ENCODE measurements at places on chromosomes 7 and 10.

DNA sequence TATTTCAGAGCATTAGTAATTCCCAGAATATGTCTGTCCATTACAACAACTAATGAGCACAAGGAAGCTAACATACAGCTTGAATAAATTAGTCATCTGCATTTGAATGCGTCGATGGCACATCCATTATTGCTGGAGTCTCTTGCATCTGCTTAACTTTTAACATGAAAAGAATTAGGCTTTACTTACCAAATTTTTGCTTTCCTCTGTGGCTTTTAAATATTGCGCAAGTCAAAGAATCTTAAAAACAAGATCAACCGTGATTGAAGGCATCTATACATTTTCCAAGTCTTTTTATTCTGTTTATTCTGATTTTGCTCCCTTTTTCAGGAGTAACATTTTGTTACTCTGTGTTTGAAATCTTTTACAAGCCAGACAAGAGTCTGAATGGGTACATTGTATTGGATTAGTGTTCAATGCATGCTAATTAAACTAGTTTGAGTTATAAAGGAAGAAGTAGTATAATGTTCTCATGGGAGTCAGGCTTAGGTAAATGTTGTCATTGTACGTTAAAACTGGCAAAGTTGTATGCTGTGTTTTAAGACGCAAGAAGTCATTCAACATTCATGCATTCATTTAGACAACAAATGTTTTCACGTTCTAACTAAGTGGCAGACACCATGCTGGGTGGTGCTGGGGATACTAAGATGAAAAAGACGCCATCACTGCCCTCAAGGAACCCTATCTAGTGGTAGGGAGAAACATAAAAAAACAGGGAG lies 4.0 kb upstream of the CACNB2 start:
- no peak for DNase-seq

GRCh38 chr10:113415246-113415645 lies 137.6 kb upstream of the HABP2 start:
- DNase-seq = no peak

GRCh38 chr10:43252166-43252782 lies 14.6 kb downstream of the RASGEF1A start:
- no peak for DNase-seq

DNA sequence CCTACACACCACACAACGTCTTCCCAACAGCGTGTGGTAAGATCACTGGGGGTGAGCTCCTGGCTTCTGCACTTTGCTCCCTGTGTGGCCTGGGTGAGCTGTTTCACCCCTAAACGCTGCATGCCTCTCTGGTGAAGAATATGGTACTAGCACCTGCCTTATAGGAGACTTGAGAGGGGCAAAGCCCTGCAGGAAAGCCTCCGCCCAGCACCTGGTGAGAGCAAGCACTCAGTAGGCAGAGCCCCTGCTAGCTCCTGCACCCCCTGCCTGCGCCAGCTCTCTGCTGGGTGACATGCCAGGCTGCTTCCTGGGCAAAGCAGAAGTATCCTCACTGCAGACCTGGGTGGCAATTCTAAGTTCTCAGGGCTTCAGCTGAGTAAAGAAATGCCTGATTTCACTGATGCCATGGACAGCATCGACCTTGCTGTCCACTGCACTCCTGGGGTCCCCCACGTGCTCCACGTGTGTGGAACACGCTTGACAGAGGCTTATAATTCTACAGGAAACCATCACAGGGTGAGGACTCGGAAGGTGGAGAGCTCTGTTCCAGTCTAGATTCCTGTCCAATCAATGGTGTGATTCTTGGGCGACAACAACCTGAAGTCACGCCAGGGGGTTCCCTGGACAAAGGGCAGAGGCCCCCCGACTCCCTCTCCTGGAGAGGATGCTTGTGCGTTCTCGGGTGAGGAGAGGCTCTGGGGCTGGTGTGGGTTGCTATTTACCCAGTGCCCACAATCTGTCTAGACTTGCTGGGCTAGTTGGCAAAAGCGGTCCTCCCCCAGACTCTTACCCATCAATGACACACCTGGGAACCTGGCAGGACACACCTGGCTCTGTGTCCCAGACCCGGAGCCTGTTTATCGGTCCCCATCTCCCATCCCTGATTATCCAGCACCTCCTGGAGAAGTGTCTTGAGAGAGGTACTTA lies 5.0 kb upstream of the CALML5 start:
- DNase-seq = no peak

GRCh38 chr10:71797533-71798307 lies 24.4 kb upstream of the VSIR start:
- DNase-seq = no peak

DNA sequence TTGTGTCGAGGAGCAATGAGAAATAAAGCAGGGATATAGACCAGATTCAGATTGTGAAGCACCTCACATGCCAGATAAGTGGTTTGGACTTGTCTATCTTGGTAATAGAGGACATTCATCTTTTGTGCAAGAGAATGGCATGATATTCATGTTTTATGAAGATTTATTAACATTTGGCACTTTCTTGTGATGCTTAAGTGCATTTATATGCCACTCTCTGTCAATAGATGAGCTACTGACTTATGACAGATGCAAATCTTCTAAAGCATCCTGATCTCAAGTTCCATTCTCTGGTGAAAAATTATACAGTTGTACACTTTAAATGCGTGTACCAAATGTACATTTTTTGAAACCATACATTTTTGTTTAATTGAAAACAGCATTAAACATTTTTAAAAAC lies 415.3 kb downstream of the SORCS3 start:
- no peak for DNase-seq

GRCh38 chr7:18040196-18040595 lies 12.6 kb upstream of the PRPS1L1 start:
- no peak for DNase-seq

DNA sequence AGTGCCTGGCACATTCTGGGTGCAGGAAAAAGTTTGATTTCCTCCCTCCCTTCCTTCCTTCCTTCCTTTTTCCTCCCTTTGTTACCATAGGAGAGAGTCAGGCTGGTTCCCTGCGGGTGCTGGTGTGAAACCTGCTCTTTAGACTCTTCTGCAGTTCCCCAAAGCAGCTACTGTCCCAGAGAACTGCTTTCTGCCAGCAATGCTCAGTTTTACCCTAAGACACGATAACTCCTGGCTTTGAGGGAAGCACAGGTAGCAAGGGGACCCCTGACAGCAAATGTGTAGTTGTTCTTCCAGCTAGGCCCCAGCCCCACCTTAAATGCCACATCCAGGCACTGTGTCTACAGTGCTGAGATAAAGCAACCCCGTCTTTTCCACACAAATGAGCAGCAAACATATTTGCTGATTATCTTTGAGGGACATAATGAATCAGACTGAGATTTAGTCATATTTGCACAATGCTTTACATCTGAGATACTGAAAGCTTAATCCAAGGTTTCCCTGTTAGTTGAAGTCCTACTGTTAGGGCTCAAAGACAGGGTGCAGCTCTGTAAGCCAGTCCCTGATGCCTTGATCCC lies 55.5 kb downstream of the MET start:
- no peak for DNase-seq

DNA sequence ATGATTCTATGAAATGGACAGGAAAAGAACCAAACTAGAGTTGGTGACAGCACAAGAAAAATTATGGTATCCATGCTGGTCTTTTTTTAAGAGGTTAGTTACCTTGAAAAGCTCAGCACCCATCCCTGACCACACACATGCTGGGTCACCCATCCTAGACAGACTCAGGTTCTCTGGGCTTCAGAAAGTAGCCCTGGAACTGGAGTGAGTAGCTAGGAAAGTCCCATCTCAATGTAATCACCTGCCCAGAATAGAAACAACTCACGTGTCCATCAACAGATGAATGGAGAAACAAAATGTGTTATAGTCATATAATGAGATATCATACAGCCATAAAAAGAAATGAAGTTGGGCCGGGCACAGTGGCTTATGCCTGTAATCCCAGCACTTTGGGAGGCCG lies 37.0 kb downstream of the GSDME start:
- DNase-seq = no peak

DNA sequence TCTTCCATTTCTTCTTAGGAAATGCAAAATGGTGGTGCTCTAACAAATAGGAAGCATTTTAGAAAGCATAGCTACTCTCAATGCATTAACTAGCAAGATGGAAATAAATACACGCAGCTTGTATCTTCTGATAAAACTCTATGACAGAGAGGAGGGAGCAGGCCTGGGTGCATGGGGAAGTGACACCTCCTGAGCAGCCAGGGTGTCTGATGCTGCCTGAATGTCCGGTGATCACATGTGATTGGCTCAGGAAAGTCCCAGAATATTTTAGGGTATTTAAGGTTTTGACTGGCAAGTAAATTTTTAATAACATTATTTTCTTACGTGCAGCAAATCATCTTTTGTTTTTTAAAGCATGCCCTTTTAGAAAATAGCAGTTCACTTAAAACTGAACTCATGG lies 261.0 kb upstream of the KLF6 start:
- DNase-seq = no peak

DNA sequence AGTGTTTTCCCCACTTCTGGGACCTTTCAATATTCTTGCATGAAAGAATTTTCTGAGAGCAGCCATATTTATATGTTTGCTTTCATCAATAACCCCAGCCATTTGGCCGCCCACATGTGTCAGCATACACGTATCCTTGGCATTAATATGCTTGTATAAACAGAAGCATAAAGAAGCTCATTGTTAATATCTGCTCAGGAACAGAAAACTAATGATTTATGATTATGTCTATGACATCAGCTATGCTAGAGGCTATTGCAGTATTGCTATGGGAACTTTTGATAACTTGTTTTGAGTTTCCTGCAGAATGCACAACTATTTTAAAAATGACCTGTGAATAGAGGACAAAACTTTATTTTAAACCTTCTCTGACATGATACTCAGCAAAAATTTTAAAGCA lies 300.9 kb upstream of the MTPN start:
- no peak for DNase-seq

DNA sequence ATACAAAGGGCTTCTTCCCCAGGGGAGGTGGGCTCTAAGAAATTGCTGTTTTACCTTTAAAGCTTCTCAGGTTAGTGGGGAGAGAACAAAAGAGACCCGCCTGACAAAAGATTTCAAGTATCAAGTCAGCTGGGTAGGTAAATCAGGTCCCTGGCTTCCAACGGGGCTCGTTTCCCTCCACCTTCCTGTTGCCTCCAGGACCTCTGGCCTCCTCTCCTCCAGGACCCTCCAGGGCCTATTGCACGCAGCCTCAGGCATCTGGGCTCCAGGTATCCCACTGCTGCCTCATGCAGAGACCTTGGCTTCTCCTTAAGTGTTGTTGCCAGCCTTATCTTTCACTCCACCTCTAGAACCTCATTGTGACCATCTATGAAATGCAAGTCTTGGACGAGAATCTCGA lies 2.9 kb downstream of the BNIP3 start:
- DNase-seq = no peak

DNA sequence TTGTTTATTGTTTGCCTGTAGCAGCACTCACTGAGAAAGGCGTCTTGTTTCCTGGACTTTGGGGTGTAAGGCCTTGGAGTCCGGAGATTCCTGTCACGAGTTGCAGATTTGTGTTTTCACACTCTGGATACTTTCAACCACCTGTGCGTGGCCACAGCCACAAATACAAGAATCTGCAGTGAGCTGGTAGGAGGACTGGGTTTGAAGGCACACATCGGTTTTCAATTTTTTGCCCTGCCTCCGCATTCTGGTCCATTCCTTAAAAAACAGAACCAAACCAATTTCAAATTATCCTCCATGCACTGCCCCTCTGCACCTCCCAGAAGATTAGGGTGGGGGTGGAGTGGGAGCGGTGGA lies 619 bp downstream of the EXOC4 start:
- no peak for DNase-seq

DNA sequence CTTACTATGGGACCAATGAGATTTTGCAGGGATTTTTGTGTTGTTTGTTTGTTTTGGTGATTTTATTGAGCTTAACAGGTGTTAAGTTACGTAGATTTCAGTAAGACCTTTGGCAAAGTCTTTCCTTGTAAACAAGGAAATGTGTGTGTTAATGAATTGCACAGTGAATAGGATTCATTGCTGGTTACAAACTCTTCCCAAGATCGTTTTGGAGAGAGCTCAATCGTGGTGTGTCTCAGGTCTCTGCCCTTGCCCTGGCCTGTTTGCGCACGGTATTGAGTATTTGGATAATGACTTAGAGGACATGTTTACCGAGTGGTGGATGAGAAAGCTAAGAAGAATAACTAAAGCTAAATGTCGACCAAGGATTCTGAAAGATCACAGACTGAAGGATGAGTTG lies 41.9 kb downstream of the PRPF18 start:
- no peak for DNase-seq

DNA sequence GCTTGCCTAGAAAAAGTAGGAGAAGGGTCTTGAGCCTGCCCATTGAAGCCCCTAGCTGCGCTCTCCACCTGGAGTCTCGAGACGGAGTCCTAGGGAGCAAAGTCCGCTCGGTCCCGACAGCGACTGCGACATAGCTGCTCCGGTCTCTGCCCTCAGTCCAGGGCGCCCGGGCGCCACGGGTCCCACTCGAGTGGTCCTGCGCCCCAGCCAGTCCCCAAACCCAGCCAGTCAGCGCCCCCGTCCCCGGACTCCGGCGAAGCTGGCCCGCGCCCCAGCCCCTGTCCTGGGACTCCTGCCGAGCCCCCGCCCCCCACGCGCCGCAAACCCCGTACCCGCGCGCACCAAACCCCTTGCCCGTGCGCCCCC lies 490 bp downstream of the TNS3 start:
- no peak for DNase-seq

DNA sequence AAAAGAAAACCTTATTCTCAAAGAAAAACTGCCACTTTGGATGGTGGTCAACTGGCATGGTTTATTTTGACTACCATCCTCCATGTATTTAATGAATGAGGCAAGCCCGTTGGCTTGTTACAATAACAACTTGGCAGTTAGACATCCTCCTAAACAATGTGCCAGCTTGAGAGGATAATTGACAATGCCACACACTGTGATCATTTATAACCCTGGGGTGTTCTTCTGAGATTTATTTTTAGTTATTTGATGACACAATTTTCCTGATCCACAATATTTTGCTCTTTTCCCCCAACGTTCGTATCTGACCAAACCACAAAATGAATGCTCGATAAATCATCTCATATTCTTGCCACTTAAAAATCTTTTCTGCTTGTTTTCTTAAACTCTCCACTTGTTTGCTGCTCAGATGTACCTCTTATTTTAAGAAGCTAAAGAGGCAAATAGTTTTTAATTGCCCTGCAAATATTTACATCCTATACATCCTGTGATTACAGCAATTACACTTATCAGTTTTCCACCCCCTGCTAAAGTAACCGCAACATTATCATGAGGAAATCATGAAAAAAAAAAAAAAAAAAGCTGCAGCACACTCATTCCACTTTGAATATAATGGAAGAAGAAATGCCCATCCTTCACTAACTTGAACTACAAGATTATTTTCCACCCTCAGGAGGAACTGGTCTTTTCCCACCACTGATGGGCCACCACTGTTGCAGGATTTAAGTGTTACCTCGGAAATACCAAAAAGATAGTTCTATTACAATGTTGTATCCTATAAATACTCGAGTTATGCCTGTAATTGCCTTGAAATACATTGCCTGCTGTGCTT lies 119.9 kb downstream of the MBL2 start:
- no peak for DNase-seq
